ENCODE measurements at places on chromosomes 7 and 10.

DNA sequence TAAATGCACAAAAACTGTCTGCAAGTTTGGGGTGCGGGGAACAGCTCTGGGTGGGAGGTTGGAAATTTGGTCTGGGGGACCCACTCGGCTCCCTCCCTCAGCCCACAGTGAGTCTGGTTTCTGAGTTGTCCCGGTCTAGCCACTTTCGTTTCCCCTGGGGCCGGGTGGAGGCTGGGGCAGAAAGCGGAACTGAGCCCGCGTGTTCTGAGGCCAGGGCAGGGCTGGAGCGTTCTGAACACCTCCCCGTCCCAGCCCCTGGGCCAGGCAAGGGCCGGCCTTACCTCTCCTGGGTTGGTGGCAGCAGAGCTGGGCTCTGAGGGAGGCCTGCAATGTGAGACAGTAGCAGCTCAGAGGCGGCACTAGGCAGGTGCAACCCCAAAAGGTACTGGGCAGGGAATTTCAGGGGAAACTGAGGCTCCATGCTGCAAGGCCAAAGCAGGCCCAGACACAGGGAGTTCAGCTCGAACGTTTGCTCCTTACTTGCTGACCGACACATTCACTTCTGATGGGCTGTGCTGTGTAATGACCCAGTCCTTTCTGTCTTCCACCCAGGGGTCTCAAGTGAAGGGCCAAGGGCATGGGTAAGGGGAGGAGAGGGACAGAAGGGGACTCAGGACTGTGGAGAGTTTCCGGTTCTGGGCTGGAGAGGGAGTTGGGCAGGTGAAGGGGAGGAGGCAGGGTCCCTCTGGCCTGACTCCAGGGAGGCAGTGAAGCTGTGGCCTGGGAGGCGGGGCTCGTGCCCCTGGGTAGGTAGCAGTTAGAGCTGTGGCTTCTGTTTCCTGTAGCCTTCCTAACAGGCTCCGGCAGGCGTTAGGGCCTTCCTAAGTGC, 3.0 kb downstream of the IRF5 start:
- DNase-seq = no peak

DNA sequence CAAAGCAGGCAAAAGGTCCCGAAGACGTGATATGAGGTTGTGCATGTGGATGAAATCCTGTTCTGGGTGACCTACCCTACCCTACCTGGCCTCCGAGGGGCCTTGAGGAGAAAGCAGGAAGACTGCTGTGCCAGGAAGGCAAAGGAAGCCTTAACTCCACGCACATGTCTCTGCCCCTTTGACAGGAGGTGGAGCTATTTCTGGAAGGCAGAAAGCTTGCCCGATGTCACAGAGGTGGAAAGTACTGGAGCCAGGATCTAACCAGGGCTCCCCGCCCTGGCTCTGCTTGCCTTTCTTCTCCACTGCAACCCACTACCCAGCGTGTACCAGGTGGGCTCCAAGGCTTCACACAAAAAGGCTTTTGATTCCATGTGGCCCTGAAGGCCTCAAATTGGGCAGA, 66.4 kb upstream of the DDC start:
- no peak for DNase-seq

DNA sequence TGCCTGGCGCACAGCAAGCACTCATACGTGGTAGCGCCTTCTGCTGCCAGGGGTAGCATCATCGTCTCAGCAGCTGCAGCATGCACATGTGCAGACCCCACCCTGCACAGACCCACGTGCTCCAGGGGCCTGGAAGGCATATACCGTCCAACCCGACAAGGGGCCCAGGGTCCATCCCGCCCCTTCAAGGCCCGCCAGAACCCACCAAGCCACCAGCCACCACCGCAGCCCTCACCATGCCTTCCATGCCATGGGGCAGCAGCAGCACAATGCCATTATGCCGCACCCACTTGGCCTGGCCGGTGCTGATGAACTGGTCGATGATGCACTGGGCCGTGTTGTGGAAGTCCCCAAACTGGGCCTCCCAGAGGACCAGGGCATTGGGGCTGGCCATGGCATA, 22.7 kb downstream of the OGDHL start:
- no peak for DNase-seq

GRCh38 chr10:58063861-58064480, 203.7 kb downstream of the IPMK start:
- no peak for DNase-seq

- DNase-seq = peak; percentile 44
Measured at GRCh38 chr10:77230194-77230593, 407.4 kb downstream of the KCNMA1 start.

- no peak for DNase-seq
Measured at GRCh38 chr10:72611783-72612182, 14.1 kb downstream of the MICU1 start.

DNA sequence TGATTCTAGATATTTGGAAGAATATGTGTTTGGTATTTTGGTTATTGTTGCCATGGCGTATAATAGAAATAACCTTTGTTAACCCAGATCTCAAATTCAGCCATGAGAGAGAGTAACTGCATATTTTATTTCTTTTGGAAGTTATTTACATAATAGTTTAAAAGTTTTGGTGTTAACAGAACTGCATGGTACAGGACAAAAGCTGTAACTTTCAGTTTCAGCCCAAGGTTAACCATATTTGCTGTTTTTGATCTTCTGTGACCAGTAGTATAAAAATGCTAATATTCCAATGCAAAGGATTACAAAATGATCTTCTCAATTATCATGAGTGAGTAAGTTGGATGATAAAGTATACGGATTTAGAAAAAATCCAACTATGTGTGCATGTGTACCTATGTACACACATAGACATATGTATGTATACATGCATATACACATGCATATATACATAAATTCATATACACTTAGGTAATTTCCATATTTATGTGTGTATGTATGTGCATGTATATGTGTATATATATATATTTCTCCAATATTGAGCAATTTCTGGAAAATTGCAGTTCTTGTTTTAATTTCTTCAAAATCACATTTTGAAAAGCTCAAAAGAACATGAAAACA, 38.0 kb upstream of the PIP4K2A start:
- DNase-seq = no peak

GRCh38 chr7:112226701-112227276, 20.3 kb downstream of the ZNF277 start:
- DNase-seq = no peak

GRCh38 chr10:5314840-5315239, 49.9 kb upstream of the UCN3 start:
- no peak for DNase-seq

GRCh38 chr10:75263806-75264205, 28.0 kb upstream of the COMTD1 start:
- no peak for DNase-seq

DNA sequence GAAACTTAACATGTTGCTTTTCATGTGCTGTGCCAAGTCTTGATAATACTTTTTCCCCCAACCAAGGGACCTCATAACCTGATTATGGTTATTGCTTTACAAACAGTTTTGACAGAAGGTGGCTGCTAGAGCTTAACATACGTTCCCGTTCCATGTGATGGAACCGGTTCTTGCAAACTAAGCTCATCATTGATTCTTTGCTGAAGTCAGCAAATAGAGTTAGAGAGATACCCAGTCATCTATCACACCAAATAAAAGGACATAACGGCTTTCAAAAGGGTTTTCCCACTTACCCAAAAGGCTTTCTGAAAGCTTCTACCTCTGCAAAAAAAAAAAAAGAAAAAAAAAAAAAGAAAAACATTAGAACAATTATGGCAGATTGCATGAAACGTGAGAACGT, 230.3 kb upstream of the MDFIC start:
- no peak for DNase-seq

- DNase-seq = peak; percentile 76
Measured at GRCh38 chr10:126199221-126199998, 188.9 kb downstream of the ADAM12 start.

DNA sequence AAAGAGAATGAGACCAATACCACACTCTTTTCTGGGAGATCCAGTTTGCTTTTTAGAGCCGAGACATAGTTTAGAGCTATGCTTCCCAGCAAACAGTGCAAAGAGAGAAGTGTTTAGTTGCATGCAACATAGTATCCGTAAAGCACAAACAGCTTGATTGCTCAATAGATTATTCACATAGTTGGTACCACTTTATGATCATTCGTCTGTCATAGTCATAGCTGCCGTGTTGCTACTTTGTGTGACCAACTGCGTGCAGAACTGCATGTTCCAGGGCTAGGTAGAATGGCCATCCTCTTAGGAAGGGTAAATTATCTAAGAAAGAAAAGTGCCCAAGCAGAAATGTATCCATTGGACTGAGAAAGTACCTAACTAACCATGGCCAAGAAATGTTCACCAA, 203.5 kb upstream of the DKK1 start:
- DNase-seq = no peak

GRCh38 chr10:84308481-84309304, 19.7 kb upstream of the CCSER2 start:
- DNase-seq = peak; percentile 16

DNA sequence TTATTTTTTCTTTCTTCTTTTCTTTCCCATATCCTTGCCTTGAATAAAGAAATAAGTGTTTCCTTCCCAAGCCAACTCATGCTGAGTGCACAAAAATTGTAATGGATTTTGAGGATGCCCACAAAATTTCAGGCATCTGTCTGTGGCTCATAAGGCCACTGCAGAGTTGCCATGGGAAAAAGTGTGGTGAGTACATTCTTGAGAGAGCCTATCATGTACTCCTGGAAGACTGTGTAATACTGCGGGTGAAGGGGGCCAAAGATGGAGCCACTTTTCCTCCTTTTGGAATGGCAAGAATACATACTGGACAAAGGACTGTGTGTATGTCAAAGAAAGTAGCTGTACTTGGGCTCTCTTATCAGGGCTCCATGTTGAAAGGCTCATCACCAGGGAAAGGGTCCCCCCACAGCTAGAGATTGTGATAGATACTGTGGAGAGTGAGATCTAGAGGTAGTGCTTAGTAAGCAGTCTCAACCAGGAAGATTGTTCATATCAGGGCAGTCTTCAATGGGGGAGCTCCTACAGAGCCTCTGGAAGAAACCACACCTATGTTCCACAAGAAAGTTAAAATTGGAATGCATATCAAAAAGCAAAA, 341.6 kb upstream of the KCND2 start:
- DNase-seq = no peak

DNA sequence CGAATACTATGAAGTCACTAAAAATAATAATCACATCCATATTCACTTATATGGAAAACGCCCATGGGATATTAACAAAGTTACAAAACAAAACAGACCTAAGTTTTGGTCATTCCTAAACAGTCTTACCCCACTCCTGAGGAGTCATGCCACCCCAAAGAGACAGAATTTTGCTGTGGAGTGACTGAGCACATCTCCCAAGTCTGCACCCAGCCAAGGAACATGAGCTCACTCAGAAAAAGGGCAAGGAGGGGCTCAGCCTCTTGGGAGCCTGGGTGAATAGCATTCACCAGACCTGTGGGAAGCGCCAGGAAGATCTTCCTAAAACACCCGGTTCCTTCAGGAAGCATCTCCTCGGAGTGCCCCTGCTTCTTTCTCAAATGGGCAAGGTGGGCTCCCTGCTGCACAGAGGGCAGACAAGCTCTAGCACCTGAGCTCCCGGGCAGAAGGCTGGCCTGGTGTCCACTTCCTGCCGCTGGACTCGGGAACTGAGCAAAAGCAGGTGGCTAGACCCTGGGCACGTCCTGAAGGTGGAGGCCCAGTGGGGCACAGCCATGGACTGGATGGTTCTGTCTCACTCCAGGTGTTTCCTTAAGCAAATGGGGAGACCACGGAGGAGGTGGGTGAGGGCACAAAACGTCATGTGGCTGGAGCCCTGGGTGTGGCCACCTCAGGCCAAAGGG, 31.0 kb downstream of the TNS3 start:
- DNase-seq = no peak

DNA sequence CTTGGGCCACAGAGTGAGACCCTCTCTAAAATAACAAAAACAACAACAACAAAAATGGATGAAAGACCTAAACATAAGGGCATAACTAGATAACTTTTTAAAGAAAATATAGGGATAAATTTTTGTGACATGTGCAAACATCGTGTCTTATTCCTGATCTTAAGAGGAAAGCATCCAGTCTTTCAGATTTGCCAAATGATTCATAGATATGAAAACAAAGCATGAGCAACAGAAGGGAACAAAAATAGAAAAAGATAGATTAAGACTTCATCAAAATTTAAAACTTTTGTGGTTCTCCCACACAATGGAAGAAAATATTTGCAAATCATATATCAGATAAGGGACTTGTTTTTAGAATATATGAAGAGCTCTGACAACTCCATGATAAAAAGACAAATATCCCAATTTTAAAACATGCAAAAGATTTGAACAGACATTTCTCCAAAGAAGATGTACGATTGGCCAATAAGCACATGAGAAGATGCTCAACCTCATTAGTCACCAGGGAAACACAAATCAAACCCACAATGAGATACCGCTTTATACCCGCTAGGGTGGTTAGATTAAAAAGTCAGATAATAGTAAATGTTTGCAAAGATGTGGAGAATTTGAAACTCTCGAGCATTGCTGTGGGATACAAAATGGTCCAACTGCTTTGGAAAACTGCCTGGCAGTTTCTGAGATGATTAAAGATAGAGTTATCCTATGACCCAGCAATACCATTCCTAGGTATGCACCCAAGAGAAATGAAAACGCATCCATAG, 20.3 kb downstream of the PPIF start:
- no peak for DNase-seq

- no peak for DNase-seq
Measured at GRCh38 chr7:3980300-3980643, 679.2 kb downstream of the SDK1 start.

DNA sequence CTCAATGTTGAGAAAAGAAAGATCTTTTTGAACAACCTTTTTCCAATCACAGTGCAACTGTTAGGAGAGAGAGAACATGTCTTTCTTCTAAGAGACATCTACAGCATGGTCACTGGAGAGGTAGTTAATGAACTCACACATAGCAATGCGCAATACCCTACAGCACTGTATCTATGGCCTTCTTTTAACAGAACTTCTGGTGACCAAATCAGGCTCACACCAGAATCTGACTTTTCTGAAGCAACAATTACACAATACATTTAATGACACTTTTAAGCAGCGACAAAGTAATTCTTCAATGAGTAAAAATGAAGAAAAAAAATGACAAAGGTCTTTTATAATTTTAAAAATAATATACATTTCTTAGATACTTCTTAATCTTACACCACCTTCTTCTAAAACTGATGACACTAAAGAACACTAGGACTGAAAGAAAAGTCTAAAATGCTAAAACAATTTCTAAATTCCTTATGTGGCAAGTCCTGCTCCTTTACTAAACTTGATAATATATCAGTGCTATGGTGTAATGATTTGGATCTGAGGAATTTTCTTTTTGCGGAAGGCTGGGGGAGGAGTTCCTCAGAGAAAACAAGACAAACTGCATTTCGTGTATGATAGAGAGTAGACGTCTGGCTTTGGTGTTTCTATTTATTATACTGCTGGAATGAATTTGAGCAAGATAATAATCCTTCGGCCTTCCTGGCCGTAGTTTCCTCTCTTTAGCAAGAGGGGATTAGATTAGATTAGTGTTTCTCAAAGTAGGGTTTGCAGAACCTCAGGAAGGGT, 166.3 kb downstream of the ZNF438 start:
- DNase-seq = no peak

- DNase-seq = no peak
Measured at GRCh38 chr7:24817339-24817738, 60.1 kb upstream of the GSDME start.

GRCh38 chr7:128053023-128053422, 21.8 kb upstream of the LRRC4 start:
- DNase-seq = no peak

GRCh38 chr10:48996-49395, at the start of gene TUBB8:
TSS of gene TUBB8 (minus strand) at chr10:49296. CDS start at chr10:49238, 58 bp downstream.
- no peak for DNase-seq
